ENCODE measurements at places on chromosomes 16 and 17.

DNA sequence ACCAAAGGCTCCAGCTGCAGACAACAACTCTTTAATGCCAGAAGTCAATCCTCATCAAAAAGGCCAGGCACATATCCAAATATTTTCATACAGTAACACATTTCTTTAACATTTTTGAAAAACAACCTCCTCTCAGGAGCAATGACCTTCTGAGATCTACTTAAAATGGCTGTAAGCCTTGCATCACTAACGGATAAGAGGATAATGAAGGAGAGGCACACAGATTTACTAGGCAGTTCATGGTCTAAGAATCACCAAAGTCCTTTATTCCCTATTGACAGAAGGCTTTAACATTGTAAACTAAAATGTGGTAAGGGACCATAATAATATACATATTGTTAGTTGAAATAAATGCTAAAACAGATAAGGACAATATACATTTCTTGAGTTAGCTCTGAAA, 114.7 kb downstream of the USP32 start:
- DNase-seq: no peak

- peak; percentile 79 for DNase-seq
Observed at GRCh38 chr17:50198026-50198669, 3.3 kb downstream of the COL1A1 start.

DNA sequence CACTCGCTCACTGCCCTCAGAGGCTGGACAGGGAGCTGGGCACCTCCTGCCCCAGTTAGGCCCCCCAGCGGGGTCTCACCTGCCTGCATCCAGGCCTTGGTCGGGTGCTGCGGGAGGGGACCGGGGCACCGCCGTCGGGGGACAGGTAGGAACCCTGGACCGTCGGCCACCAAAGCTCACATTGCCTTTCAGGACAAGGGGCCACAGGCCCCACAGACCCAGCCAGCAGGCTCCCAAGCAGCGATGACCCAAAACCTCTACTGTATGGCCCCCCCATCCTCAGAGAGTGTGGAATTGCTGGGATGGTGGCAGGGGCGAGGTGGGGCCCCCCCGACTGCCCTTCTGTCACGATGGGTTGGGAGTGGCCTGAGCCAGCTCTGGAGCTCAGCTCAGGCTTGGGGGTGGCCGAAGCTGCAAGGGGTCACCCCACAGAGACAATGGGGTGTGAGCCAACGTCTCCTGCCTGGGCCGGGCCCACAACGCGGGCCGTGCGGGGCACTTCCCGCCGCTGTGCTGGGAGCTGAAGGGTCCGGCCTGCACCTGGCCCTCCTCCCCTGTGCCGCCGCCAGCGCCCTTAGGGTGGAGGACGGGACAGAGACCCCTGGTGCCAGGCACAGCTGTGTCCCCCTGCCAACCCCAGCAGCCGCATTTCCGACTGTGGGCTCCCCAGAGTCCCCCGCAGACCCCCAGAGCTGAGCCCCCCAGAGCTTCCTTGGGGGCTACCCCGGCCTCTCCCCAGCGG, 498 bp downstream of the IGFALS start:
- no peak for DNase-seq

DNA sequence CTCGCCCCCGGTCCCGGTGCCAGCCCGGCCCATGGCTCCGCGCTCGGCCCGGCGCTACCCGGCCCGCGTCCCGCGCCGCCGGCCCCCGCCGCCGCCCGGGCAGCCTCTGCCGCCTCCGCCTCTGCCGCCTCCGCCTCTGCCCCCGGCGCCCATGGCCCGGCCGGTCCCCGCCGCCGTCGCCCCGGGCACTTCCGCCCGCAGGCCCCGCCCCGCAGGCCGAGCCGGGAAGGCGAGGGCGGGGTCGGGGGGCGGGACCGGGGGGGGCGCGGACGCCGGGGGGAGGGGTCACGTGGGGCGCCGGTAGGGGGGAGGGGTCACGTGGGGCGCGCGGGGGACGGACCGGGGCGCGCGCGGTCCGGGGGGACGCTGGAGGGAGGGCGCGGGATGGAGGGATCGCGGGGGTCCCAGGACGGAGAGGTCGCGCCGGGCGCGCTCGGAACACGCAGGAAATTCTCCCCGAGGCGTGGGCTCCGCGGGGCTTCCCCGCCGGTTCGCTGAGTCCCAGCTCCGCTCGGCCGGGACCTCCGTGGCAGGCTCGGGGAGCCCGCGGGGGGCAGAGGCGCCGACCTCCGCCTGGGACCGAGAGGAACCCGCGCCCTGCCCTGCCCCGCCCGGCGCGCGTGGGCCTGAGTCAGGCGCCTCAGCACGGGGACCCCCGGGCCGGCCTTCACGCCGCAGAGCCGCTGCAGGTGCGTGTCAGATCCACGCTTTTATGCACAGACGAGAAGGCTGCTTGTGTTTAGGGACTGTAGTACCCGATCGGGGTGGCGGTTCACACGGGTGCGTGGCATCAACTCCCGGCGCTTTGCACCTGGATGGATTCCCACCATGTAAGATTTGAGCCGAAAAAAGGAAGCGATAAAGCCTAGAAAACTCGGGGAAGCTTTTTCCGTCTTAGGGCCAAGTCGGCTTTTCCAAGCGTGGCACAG, at the start of gene PGAP6:
PGAP6 (minus strand) TSS at position 190 of the 929 bp plus-strand sequence; CDS start at position 33, 157 bp downstream.
- DNase-seq: peak; percentile 96

DNA sequence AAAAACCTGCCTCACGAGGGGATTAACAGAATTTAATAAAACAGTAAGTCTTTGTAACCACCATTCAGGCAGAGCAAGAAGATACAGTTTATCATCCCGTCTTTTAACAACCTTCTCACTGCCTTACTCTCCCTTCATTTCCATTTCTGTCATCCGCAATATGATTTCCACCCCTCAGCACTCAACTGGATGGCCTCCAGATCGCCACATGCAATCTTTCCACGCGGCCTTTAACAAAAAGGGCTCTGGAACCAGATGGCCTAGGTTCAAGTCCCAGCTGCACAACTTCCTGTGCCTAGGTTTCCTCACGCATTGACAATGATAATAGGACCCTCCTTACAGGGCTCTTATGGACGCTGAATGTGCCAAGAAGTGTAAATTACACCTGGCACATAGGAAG, 103.6 kb downstream of the GAS7 start:
- no peak for DNase-seq

GRCh38 chr17:55426851-55427586, 5.4 kb upstream of the MMD start:
- peak; percentile 58 for DNase-seq

Measured in GM13977 (cell line).